Activated naive CD4-positive, alpha-beta T cell (primary cell): ENCODE measurements at places on chromosomes 3 and 15.
A peak's percentile ranks its signal among the peaks of the same experiment; 100 is the strongest.

DNA sequence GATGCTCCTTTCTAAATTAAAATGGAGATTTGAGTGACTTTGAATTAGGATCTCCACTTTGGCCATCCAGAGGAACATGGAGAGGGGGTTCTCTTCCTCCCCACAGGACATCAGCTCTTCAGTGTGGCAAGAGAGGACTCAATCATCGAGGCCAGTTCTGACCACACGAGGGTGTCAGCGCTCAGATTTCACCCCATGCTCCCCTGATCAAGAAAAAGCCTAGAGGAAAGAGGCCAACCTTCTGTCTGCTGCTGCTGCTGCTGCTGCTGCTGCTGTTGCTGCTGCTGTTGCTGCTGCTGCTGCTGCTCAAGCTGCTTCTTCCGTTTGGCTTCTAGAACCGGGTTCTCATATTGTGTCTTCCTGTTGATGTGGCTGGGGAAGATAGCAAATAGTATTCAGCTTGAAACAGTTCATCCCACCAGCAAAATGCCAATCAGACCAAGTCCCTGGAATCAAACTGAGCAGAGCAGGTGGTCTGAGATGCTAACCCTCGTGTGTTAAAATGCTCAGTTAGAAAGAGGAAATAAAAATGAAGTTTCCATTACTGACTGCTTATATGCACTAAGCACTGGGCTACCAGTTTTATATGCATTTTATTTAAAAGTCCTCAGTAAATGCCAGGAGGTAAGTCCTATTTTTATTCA is 599.0 kb downstream of the MAGI1 start:
- no peak for DNase-seq

- DNase-seq, result no peak
Observed at GRCh38 chr3:152126260-152126659, 142.5 kb upstream of the MBNL1 start.

GRCh38 chr15:78618490-78618934 is 2.3 kb downstream of the CHRNA3 start:
- DNase-seq, result peak; percentile 65

DNA sequence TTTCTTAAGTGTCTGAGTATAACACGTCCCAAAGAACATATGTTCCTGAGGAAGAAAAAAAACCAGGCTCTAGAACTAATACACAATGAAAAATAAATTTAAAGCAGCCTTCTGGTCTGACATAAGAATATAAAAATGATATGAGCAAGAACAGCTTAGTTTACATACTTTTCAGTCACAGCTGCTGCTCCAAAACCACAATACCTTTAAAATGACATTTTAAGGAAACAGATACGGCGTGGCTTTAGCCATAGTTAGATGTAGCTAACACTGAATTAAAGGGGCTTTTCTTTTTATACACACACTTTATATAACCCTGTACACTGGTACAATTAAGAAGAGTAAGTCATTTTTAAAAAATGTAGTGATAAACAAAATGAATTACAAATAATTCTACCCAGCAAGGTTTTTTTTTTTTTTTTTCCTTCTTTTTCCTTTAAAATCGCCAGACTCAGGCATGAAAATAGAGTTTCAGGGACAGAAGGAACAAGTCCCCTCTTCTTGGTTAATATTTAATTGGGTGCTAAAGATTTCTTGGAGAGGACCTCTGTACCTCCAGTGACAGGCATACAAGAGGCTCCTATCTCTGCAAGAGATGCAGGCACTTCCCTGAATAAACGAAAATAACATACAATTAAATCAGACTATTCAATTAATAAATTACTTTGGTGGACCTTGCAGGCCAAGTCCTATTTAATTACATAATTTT is 265.6 kb downstream of the FOXP1 start:
- DNase-seq, result no peak

GRCh38 chr3:171803044-171803443 is 7.2 kb downstream of the PLD1 start:
- DNase-seq, result no peak

DNA sequence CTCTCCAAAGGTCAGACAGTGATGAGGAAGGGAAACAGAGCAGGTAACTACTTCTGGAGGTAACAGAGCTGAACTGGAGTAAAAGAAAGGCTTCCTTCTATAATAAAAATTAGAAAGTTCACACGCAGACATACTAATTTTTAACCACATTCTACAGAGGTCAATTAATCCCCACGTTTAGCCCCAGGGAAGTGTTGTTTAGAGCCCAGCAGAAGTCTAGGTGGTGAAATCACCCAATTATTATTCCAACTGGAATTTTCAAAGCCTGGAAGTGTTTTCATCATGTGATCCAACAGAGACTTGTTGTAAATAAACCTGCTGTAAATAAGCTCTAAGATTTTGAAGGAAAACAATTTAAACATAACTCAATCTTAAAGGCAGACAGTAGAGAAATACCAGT is 6.8 kb downstream of the ALDH1A2 start:
- DNase-seq, result no peak

DNA sequence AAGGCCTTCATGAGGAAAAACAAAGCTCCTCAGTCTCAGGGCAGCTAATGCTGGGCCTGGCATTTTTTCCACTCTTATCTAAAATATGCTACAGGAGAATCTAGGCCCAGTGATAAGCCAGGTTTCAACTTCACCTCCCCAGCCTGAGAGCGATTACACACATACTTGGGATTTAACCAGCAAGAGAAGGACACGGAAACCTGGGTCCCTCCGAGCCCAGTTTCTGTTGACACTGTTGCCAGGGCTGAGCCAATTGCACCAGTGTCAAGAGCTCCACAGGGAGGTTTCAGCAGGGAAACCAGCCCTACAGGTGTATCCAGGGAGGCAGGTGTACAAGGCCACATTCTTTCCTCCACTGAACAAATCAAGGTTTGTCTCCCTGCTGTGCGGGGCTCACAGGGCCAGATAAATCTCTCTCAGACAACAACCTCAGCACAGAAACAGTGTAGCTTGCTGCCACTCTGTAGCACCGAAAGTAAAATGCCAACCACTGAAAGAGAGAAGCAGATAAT is 85.4 kb downstream of the MAGI1 start:
- DNase-seq, result no peak

GRCh38 chr3:194272861-194273742 is 78.0 kb downstream of the CPN2 start:
- no peak for DNase-seq

DNA sequence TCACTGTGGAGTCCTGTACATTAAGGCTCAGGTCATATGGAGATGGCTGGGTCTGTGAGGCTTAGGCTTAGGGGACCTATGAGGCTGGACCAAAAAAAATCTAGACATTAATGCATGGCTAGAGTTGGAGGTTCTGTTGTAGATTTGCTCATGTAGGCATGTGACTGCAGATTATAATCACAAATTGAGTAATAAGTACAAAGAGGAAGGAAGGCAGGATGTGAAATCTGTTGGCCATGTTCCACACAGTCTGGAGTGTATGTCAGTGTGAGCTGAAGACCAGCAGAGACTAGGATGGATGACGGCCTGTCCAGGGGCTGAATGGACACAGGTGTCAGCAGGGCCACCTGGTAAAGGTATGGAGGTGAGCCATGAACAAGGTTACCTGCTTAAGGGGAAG is at the start of gene ST3GAL6:
ST3GAL6 (plus strand) TSS at position 265 of the 400 bp plus-strand sequence. CDS start 5,101 bp downstream, outside the sequence.
- no peak for DNase-seq

GRCh38 chr3:15581471-15582394 is 19.6 kb downstream of the HACL1 start:
- DNase-seq, result no peak

- no peak for DNase-seq
Observed at GRCh38 chr15:85837011-85837433, 42.3 kb upstream of the KLHL25 start.

DNA sequence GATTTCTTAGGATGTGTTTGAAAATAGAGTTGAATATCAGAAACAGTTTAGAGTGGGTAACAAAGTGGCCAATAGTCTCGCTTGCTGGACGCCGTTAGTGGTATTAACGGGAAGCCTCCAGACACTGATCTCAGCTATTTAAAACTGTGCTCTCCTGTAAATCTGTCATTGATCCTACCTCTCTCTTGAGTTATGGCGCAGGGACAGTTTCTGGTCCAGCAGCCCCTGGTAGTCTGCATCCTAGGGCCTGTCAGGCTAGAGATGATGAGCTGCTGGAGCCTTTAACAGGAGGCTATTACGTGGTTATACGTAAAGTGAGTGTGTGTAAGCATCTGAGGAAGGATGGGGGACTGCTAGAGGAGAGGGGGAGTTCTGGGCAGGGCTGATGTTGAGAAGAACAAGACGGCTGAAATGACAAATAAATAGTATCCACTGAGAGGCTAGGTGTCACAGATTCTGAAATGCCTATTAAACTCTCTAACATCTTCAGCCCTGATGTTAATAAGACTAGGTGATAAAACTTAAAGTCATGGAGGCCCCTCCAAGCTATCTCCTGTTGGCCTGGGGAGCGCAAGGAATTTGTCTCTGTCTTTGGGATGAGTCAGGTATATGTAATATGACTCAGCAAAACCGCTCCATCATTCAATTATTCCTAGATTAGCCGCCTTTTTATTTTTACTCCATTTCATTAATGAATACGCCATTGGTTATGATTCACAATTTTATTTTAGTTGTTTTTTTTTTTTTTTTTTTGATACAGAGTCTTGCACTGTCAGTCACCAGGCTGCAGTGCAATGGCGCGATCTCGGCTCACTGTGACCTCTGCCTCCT is 155.7 kb downstream of the GREM1 start:
- DNase-seq, result no peak
